Stimulated activated effector memory CD8-positive, alpha-beta T cell treated with anti-CD3 and anti-CD28 coated beads, Interleukin-12 subunit alpha, Interleukin-12 subunit beta, amount 100 ng/mL, for 72 hours (primary cell): ENCODE measurements at places on chromosomes 13 and 19.

DNA sequence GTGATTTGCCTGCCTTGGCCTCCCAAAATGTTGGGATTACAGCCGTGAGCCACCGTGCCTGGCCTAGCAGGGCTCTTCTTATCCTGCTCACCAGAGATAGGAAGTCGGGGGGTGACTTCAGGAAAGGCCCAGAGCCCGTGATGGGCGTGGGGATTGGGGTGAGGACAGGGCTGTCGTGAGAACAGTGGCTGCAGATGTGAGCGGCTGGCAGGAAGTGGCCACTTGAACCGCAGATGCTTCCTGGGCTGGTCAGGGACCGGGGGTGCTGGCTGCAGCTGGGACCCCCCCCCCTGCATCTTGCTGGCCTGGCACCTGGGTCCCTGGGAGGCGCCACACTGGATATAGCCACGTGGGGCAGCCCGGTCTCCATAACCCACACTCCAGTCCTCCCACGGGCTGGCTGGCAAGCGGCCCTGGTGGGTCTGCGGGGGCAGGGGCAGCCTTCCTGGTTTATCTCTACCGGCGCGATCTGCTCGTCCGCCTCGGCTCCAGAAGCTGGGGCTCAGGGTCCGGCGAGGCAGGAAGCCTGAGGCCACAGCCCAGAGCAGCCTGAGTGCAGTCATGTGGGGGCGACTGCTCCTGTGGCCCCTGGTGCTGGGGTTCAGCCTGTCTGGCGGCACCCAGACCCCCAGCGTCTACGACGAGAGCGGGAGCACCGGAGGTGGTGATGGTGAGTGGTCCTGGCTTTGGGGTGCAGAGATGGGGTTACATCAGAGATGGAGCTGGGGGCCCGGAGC is at the start of gene F2RL3:
F2RL3 (plus strand) TSS at position 371 of the 737 bp plus-strand sequence; CDS start at position 562, 191 bp downstream.
- no peak for DNase-seq

GRCh38 chr13:45921162-45921736 is 69.7 kb upstream of the SIAH3 start:
- no peak for DNase-seq

- no peak for DNase-seq
Observed at GRCh38 chr19:12797141-12797587, 4.4 kb downstream of the PRDX2 start.

GRCh38 chr13:38804536-38804935 is 117.7 kb downstream of the FREM2 start:
- DNase-seq, result no peak

- DNase-seq, result no peak
Observed at GRCh38 chr19:45862271-45862563, 730 bp downstream of the SYMPK start.

DNA sequence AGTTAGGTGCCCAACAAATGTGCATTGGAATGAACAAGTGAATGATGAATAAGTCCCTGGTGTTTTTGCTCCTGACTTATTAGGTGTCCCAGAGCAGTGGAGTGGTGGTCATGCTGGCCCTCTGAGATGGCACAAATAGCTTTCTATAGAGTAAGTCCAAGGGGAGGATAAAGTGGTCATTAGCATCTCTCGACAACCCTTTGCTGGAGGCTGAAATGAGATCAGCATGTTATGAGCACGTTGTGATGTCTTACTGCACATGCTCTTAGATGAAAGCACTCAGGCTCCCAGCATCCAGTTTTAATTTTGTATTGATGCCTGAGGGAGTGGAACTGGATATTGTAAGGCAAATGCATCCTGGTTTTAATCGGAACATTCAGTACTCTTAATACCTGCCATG is 326.2 kb downstream of the RFC3 start:
- DNase-seq, result no peak

GRCh38 chr13:59715611-59716010 is 448.1 kb downstream of the DIAPH3 start:
- no peak for DNase-seq

DNA sequence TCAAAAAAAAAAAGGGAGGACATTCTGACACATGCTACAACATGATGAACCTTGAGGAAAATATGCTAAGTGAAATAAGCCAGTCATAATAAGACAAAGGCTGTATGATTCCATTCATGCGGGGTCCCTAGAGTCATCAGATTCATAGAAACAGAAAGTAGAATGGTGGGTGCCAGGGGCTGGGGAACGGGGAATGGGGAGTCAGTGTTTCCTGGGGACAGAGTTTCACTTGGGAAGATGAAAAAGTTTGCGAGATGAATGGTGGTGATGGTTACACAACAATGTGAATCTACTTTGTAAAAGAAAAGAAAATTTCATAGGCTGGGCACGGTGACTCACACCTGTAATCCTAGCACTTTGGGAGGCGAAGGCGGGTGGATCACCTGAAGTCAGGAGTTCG is 6.1 kb upstream of the CLEC4G start:
- no peak for DNase-seq

GRCh38 chr19:51688671-51689571 is 4.2 kb upstream of the SPACA6 start:
- DNase-seq, result no peak

DNA sequence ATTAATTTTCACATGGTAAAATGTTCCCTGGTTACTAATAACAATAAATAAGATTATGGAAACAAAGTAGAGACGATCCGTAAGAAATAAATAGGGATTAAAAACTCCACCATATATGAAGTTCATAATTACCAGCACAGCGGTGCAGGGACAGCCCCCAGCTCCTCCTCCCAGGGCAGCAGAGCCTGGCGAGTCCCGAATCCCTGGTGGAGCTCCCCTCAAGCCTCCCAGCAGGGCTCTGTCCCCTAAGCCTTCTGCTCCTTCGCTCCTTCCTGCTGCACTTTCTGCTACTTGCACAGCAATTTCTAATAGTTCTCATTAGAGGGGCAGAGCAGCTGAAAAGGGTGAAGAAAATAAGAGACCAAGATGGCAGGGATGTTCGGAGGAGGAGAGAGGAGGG is 43.6 kb downstream of the RASA3 start:
- no peak for DNase-seq

DNA sequence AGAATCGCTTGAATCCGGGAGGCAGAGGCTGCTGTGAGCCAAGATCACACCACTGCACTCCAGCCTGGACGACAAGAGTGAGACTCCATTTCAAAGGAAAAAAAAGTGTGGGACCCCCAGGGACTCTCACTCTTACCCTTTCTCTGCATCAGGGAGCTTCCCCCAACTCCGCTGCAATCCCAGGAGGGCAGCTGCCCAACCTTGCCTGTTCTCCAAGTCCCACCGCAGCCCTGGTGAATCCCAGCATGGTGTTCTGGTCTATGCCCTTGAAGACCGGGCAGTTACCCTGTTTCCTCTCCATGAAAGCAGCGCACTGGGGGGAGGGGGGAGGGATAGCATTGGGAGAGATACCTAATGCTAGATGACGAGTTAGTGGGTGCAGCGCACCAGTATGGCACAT is 35.7 kb upstream of the DPRX start:
- DNase-seq, result no peak

GRCh38 chr19:45114116-45114515 is 21.1 kb downstream of the PPP1R37 start:
- DNase-seq, result no peak

DNA sequence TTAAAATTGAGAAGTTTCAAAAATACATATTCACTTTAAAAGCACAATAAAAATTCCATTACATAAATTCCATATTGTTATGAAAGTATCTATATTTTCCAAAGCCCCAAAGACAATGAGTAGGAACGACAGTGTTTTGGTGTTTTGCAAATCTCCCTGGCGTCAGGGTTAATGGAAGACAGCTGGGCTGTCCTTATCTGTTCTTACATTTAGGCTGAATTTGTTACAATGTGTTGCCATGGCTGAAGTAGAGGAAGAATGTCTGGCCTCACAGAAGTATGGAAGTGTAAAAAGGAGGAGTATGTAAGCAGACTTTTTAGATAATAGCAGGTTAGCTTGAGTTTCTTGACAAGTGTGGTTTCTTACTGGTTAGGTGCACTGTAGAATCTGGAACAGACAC is 124.4 kb upstream of the SPATA13 start:
- DNase-seq, result no peak

GRCh38 chr13:33740134-33740538 is 77.8 kb upstream of the RFC3 start:
- DNase-seq, result no peak

- no peak for DNase-seq
Observed at GRCh38 chr13:46142776-46143175, 37.9 kb upstream of the CPB2 start.

DNA sequence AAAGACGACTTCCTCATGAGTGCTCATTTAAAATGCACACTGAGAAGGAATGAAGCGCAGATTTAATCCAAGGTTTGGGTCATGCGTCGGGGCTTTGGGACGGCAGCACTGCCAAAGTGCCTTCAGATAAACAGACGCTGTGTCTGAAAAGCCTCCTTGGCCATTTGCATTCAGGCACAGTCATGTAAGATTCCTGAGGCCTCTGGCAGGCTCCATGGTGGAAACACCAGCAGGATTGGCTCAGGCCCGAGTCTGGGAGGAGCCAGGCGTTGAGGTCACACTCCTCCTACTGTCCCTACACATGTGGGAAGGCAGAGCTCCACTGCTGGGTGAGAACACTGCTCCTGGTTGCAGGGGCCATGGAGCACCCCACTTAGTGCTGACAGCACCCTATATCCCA is 113.3 kb upstream of the KL start:
- DNase-seq, result peak; percentile 36

GRCh38 chr19:42514449-42514848 is 13.8 kb downstream of the CEACAM1 start:
- no peak for DNase-seq

GRCh38 chr13:94195715-94196114 is 283.8 kb downstream of the DCT start:
- DNase-seq, result no peak

DNA sequence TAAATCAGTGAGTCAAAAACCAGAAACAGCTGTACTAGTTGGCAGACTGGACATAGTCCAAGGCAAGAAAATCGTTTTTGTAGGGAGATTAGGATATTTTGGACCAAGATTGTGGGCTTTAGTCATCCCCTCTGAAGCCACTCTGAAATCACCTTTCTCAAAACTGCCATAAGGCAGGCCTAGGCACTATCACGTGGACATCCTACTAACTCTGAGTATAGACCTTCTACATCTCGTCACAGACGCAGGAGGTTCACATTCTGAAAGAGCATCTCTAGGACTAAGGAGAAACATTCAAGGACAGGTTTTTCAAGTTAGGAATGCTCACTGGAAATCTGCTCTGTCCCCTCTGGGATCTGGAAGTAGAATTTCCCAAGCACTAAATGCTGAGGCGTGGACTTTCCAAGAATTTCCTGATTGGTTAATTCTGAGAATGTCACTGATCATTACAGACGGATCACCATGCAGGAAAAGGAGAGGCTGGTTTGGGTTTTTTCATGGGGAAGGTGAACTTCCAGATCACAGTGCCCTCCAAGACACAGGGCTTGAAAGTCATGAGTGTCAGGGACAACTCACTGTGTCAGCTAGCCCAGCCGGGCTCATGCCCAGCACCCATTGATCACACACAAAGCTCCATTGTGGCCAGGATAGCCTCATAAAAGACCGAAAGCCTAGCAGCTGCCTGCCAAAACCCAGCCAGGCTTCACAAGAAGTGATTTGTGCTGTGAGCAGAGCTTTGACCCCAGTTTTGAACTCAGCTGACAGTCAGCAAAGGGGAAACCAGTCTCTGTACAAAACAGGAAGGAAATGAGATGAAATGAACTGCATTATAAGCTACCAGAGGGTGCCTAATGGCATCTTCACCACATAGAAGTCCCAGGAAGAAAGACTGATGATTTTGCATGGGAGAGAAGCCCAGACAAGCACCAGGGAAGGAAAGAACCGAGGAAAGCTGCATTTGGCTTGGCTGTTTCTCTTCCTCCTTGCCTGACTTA is 2.7 kb upstream of the RUBCNL start:
- no peak for DNase-seq

GRCh38 chr19:49243129-49243528 is 81.9 kb downstream of the SLC6A16 start:
- no peak for DNase-seq

DNA sequence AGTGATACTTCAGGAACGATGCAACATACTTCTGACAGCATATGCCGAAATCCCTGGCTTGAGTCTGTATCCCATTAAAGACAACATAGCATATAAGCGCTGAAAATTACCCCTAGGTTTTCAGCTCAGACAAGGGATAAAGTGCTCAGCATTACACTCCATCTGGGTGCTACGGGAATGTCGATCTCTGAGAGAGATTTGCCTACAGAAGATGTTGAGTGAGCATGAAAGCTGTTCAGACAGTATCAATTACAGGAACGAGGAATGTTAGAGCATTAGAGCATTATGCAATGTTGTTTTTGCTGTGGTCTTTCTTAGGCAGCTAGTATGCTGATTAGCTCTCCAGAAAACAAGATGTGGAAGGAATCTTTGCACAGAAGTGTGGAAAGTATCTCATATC is 484.5 kb downstream of the LIG4 start:
- DNase-seq, result no peak

DNA sequence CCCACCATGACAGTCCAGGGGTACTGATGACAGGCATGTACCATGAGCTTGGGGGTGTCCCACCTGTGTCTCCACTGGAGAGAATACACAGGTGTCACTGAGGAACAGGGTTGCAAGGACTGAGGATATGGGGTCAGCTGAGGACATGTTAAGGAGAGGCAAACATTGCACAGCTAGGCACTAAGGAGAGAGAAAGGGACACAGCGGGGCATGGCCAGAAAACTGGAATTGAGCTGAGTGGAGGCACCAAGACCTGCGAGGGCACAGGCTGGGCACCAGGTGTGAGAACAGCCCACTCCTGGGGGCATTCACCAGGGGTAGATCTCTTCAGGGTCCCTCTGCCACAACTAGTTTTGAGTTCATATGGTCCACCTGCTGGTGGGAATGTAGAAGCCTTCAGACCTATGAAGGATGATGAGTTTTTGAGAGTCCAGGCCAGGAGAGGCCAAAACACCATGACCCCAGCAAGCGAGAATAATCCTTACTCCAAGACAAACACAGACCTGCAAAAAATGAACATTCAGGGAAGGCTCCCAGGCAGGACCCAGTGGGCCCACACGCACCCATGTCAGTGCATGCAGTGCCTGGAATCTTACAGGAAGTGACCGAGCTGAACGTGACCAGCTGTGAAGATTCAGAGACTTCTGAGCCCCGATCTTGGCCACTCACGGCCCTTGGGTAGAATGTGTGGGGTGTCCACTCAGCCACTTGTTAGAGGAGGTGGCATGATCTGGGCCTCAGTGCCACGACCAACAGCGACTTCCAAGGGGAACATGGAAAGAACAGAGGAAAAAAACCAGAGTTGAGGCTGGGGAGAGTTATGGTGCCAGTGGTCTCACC is 1.4 kb upstream of the ZNF584 start:
- DNase-seq, result no peak

- DNase-seq, result no peak
Observed at GRCh38 chr19:40976724-40977123, 14.4 kb upstream of the CYP2B6 start.

DNA sequence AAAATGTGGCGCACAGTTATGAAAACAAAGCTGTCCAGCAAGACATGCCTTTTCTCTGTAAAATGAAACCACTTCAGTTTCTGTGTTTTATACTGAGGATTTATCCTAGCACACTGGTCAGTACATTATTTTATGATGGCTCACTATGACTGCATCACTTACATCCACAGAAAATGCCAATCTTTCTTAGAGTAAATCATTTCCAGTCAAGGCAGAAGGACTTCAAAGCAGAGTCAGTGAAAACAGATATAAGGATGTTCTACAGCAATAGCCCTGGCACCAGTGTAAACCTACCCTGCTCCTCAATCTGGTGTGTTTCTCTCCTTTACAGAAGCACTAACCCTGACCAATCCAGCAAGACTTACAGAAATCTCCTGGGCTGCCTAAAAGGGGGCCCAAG is 473.5 kb downstream of the GPC6 start:
- no peak for DNase-seq
